ENCODE measurements at places on chromosomes 11 and 22.

- H3K4me3 ChIP-seq, result no peak overlapping the region
- peaks cover 2% of the 10 kb centered on the region for H3K36me3 ChIP-seq
- peaks cover 17% of the 10 kb centered on the region for H3K4me1 ChIP-seq
- no peaks in the 10 kb centered on the region for H3K27me3 ChIP-seq
- H3K27ac ChIP-seq, result peak overlapping the region; percentile 2
Measured at GRCh38 chr11:69135420-69136363, 20.0 kb upstream of the SMIM38 start.

DNA sequence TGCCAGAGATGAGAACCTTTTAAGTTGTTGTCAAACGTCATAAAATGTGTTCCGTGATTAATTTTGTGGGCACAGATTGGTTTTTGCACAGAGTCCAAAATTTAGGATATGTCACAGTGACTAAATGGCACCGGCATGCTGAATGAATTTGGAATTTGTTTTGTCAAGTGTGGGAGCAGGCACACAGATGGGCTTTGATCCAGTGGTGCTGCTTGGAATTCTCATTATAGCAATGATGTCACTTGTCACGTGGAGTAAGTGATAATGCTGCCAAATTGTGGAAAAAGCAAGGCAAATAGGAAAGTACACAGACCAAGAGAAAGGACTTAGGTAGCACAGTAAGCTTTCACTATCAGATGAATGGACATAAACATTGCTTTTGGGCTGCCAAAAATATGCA lies 8.0 kb upstream of the LIN7C start:
- no peak overlapping the region for H3K4me3 ChIP-seq
- H3K4me1 ChIP-seq, result no peaks in the 10 kb centered on the region
- H3K27ac ChIP-seq, result no peak overlapping the region
- DNase-seq, result no peak

DNA sequence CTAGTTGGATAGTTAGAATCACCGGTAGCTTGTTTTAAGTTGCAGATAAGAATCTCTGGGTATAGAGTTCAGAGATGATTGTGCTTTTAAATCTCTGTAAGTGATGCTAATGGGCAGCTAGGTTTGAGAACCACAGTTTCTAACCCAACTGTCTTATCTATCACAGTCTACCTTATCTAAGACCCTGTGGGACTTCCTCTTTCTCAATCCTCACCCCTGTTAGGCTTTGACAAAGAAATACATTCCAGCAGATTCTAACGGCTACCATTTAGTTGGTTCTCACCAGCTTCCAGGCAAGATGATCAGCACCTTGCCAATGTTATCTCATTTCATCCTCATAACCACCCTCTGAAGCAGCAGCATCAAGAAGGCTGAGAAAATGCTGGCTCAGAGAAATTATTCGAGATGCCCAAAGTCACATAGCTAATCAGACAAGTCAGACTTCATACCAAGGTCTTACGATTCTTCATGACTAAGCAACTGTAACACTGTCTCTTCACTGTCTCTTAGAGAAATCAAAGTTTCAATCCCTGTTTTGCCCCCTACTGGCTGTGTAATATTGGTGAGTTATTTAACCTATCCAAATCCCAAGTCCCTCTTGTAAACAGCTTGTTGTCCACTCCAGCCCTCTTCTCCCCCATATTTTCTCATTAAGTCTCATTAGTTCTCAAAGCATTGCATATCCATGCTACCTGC lies 192.4 kb upstream of the API5 start:
- H3K36me3 ChIP-seq, result no peaks in the 10 kb centered on the region
- H3K27ac ChIP-seq, result no peak overlapping the region
- H3K4me1 ChIP-seq, result no peaks in the 10 kb centered on the region
- no peaks in the 10 kb centered on the region for H3K27me3 ChIP-seq

DNA sequence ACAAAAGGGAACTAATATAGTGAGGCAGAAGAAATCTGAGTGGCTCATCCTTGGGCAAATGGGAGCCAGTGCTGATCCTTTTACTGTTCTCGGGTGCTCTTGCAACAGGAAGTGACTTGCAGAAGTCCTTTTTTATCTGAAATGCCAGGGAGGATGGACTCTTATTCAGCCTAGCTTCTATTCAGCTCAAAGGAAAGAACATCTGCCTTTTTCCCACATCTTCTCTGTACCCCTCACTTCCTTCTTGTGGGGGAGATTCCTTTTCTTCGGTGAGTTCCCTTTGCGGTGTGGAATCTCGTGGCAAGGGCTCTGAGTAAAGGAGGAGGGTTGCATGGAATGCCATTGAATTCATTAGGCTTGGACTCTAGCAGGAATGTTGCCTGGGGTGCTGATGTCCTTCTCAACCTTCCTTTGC lies 76.2 kb downstream of the ZBTB16 start:
- DNase-seq, result no peak
- no peak overlapping the region for H3K27ac ChIP-seq
- H3K4me1 ChIP-seq, result peaks cover 21% of the 10 kb centered on the region
- H3K27me3 ChIP-seq, result peaks cover 6% of the 10 kb centered on the region
- no peak overlapping the region for H3K4me3 ChIP-seq
- no peaks in the 10 kb centered on the region for H3K36me3 ChIP-seq

GRCh38 chr11:17036666-17037658 lies 22.7 kb upstream of the PLEKHA7 start:
- H3K4me1 ChIP-seq, result no peaks in the 10 kb centered on the region
- no peaks in the 10 kb centered on the region for H3K27me3 ChIP-seq
- no peak for DNase-seq
- H3K27ac ChIP-seq, result no peak overlapping the region

DNA sequence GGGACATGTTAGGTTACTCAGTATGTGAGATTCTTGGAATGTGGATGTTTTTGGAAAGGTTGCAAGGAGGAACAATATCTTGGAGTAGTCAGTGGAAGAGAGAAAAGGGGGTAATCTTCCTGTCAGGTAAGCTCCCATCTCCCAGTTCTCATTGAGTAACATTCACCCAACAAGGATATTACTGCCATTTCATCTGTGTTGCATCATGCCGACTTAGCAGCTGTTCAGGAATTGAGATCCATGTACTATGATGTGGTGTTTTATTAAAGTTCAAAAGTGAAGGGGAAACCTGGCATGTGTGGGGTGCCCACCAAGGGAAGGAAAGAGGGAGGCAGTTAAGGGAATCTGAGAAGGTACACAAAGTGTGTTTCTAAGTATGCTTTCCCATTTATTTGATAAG lies 58.4 kb upstream of the RASSF10 start:
- H3K27me3 ChIP-seq, result peaks cover 2% of the 10 kb centered on the region
- no peak overlapping the region for H3K27ac ChIP-seq
- no peaks in the 10 kb centered on the region for H3K4me1 ChIP-seq
- H3K36me3 ChIP-seq, result no peaks in the 10 kb centered on the region
- no peak overlapping the region for H3K4me3 ChIP-seq

DNA sequence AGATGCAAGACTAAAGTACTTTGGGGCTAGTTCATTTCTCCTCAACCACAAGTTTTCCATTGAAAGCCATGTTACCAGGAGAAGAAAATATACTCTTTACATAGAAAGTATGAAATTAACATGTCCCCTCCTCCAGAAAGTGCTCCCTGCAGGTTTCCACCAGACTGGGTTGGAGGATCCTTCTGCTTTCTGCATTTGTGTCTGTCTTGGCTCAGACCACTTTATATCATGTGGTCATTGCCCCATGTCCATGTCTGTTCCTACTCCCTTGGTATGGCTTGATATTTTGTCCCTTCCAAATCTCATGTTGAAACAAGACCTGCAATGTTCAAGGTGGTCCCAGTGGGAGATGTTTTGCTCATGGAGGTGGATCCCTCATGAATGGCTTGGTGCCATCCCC lies 28.4 kb upstream of the ACER3 start:
- H3K27ac ChIP-seq, result no peak overlapping the region
- peaks cover 12% of the 10 kb centered on the region for H3K27me3 ChIP-seq
- no peaks in the 10 kb centered on the region for H3K36me3 ChIP-seq

DNA sequence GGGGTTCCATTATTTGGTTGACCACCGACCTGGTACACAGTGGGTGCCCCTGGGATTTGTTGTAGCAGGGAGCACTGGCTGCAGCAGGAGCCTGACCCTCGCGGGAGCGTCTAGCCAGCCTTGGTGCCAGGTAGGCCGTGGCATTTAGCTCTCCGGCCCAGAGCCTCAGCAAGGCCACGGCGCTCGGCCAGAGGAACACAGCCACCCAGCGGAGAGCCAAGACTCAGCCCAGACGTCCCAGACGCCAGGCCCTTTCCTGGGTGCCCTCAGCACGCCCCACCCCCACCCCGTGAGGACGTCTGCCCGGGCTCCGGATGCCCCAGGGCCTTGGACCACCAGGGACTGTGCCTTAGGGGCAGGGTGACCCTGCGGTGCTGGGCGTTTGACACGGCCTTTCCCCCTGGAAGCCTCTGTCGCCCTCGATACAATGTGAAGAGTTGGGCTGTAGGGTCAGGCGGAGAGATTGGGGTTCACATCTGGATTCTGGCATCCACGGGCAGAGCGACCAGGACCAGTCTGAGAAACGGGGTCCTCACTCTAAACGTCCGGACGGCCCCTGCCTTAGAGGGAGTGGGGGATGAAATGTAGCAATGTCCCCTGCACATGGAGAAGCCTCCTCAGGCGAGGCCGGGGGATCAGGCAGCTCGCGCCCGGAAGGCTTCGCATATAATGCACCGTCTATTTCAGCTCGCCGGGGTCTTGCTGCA lies 99.2 kb upstream of the FGF3 start:
- no peak overlapping the region for H3K4me3 ChIP-seq
- H3K27ac ChIP-seq, result no peak overlapping the region

GRCh38 chr11:112100462-112100861 lies 13.8 kb downstream of the SDHD start:
- peaks cover 8% of the 10 kb centered on the region for H3K36me3 ChIP-seq
- no peak overlapping the region for H3K4me3 ChIP-seq
- no peak for DNase-seq
- peaks cover 5% of the 10 kb centered on the region for H3K4me1 ChIP-seq
- no peak overlapping the region for H3K27ac ChIP-seq

Data from activated T-helper 1 cell treated with anti-CD3 and anti-CD28 coated beads, Interleukin-12 subunit alpha, Interleukin-12 subunit beta, Interleukin-2, Interleukin-4 antibody, amounts not matched to agents 30 ng/mL and 10 ng/mL and 1 ng/mL, durations not matched to agents 14 hours and 24 hours and 36 hours (primary cell).